ENCODE measurements at places on chromosomes 7 and 10.

GRCh38 chr7:141268614-141269013 is 194.8 kb downstream of the TMEM178B start:
- DNase-seq: no peak

DNA sequence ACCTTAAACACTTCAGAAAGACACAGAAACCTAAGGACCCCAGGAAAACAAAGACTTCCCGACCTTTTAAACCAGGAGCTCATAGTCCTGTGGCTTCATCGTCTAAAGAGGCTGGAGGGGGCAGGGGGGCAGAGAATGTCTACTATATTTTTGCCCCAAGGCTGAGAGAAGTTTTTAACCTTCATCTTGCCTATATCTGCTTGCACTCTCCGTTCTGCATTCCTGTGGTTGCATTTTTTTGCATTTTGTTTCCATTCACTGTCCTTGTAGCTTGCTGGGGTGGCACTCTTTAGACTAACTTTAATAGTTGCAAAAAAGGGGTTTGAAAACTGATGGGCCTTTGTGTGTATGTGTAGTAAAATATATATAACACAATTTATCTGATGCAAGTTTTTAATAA is 23.7 kb downstream of the PRKAR2B start:
- DNase-seq: no peak

GRCh38 chr7:128954830-128955802 is 17.4 kb downstream of the IRF5 start:
- peak; percentile 73 for DNase-seq

GRCh38 chr10:89846281-89846630 is 144.9 kb downstream of the KIF20B start:
- no peak for DNase-seq

GRCh38 chr7:155598810-155599210 is 45.7 kb upstream of the RBM33 start:
- peak; percentile 85 for DNase-seq

DNA sequence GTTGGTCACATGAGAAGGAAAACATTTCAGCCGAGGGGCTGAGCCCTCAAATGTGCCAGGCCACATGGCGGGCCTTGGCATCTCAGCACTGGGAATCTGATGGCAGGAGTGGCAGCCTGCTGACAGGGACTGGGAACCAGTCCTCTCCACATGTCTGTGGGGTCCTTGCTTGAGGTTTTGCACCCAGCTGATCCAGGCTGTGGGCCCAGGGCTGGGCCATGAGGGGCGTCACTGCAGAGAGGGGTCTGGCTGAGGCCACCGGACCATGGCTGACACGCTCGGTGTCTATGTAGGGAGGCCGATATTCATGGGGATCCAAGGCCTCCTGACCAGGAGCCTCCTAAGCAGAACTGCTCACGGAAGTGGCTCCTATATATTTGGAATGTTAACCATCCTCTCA is 31.0 kb upstream of the PWWP2B start:
- DNase-seq: no peak

DNA sequence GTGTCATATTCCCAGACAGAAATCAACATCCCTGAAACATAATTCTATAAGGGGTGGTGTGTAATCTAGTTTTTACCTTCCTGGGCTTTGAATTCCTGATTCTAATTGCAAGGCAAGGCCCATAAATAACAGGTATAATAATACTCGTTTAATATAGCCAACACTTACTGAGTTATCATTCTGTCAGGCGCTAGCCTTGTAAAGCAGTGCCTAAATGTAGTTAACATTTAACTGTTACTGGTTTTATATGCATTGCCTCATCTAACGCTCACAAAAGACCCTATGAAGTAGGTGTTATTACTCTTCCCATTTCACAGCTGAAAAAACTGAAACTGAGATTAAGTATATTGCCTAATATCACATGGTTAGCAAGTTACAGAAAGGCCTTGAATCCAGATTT is 772.5 kb downstream of the SUGCT start:
- DNase-seq: no peak

DNA sequence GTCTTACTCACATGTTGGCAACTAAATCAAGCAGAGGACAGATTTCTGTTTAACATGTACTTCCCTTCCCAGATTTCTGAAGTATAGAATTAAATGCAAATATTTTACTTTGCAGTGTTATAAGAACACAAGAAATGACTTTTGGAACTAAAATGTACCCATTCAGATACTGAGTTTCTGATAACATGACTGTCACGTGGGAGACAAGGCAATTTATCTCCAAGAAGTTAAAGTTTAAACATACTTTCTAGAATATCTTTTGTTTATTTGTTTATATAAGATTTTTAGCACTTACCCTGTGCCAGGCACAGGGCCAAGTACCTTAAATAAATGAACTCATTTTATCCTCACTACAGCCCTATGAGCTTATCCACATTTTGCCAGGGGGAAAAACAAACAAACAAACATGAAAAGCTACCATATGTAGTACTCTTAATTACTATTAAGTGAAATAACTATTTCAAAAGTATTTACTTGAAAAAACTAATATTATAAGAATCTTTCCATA is 807.1 kb upstream of the KCND2 start:
- DNase-seq: no peak

DNA sequence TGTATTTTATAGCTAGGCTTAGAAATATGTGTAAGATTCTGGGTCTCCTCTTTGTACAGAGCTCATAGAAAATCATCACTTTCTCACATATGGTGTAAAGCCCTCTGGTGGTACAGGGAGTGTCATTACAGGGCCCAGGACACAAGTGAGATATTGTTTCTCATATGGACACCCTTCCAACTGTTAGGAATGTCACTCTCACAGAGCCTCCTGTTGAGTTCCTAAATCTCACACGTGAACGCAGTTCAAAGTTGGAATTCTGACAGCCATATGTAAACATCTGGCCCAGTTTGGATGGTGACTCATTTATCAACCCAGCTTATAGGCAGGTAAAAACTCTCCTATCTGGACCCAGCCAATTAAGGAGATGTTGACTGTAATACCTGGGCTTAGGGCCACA is 35.4 kb upstream of the ZNF107 start:
- peak; percentile 13 for DNase-seq

DNA sequence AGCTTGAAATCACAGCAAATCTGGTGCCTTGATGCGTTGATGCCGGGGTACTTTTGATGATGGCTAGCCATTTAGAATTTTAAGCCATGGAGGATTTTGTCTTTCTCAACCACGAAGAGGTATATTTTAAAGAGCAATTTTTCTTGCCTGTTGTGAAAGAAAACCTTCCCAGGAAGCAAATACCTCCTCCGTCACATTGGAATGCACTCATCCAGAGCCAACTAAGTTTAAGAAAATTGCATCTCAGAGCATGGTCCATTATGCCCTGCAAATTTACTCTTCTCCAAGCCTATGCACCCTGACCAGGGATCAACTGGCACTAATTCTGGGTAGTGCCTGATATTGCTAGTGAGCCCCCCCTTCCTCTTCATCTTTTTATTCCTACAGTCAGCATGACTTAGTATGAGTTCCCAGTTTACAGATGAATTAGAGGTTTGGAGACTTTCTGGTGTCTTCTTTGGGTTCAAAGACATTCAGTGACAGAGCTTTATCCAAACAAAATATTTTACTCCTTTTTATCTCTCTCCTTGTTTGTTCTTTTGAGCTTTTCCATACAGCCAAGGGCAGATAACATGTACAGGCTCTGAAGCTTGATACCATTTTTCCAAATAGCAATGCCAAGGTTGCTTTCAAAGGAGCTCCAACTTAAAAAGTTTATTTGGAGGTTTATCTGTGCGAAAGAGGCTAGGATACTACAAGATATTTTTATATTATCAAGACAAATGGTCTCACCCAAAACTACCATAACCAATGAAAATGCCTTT is 56.6 kb upstream of the ANK3 start:
- no peak for DNase-seq

- DNase-seq: no peak
Measured at GRCh38 chr7:85154282-85154937, 32.4 kb downstream of the SEMA3D start.

DNA sequence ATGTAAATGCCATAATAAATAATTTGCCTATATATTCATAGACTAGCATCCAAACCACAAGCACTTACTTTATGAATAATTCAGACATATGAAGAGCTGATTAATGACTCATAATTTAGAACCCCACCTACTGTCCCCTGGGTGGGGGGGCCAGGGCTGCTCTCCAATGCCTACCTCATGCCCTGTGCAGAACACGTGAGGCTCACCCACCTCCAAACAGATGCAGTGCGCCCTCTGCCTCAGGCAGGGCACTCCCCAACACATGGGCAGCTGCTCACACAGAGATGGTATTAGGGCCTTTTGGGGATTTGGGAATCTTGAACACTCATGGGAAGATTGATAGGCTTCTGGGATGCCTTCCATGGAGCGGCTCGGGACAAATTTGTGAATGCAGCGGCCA is 75.1 kb upstream of the INSIG1 start:
- no peak for DNase-seq

- DNase-seq: no peak
Measured at GRCh38 chr7:99667179-99667578, 12.6 kb downstream of the CYP3A5 start.

Data from Ammon's horn (tissue), 1 donor.